ENCODE measurements at places on chromosomes 1 and 21. TPM values are rescaled to one million over a fixed set of nuclear protein-coding genes. Genes with fewer than 3 reads are reported as not detected.

RGS13 gene
- polyA plus RNA-seq: not detected

IFI16 gene
- 81.8 TPM for polyA plus RNA-seq

EPHB2 gene
- polyA plus RNA-seq: 4.9 TPM

AZIN2 gene
- 3.0 TPM for polyA plus RNA-seq

SMPDL3B gene
- 0.34 TPM for polyA plus RNA-seq

MFAP2 gene
- polyA plus RNA-seq: 115 TPM

DNA sequence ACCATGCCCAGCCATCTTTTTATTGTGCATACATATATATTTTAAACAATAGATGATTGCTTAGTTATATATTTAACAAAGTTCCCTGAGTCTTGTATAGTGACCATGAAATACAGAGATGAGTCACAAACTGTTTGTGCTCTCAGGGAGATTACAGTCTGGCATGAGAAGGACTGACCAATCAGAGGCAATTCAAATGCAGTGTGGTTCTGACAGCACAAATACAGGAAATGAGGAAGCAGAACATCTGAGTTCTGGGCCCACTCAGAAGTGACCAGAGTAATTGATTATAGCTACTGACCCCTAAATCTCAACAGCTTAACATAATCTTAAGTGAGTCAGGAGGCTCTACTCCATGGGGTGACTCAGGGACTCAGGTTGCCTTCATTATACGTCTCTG, 534.5 kb downstream of the OMA1 start:
- DNase-seq: no peak

- no peak for DNase-seq
These were observed 29.1 kb downstream of the IL12RB2 start for GRCh38 chr1:67336783-67337182.

GRCh38 chr1:183303901-183304300, 114.3 kb downstream of the NMNAT2 start:
- DNase-seq: no peak

GRCh38 chr1:54499360-54500106, 48.5 kb upstream of the ACOT11 start:
- no peak for DNase-seq

DNA sequence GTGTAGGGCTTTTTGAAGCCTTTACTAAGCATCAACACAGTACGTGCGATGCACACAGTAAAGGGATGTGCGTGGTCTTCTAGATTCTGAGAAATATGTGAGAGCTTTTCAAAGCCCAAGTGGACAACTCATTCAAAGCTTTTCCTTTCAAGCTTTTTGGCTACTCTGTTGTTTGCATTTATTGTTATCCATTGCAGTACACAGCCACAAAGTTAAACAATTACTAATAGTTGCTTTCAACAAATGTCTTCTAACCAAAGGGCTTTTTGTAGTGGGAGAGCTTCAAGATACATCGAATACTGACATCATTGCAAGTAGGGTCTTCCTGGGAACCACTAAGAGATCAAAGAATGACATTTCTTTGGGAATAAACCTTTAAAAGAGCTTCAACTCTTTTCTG, 97.9 kb upstream of the ETV3 start:
- DNase-seq: no peak

- peak; percentile 76 for DNase-seq
These were observed 430.6 kb downstream of the KIF26B start for GRCh38 chr1:245585252-245585959.

- DNase-seq: no peak
These were observed 159.4 kb downstream of the DHRS3 start for GRCh38 chr1:12458571-12458970.

DNA sequence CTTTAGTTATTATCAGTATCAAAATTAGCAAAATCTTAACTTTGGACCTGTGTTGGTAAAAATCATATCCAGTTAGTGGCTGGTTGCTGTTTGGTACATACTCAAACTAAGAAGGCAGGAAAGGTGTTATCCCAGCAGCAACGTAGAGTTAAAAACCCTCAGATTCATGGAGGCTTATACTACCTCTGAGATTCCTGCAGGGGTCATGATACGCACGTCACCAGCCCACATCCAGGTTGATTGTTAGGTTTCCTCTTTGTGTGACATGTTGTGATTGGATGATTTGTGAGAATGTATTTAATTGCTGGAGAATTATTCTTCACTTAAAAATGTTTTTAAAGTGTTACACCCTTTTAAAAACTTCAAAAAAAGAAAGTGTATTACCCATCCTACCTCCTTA, 423.3 kb upstream of the ADGRL2 start:
- no peak for DNase-seq

Measured in BJ (cell line).